ENCODE measurements at places on chromosomes 12 and 14.

DNA sequence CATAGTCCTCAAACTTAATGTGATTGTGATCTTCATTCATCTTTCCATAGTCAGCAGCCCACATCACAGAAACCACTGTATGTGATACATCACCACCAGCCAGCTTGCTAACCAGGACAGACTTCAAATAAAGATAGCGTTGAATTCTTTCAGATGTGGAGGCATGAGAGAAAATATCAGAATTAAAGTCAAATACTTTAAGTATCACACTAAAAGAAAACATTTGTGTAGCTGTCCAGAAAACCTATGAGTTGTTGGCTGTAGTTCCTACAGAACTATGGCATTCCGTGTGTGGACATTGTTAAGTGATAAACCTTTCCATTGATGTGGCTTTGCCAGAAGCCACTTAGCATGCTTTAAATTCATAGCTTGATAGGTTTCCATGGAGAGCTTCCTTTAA, 105.1 kb downstream of the LLPH start:
- H3K4me1 ChIP-seq, result no peaks in the 10 kb centered on the region
- H3K27me3 ChIP-seq, result peaks cover 12% of the 10 kb centered on the region
- no peak overlapping the region for H3K27ac ChIP-seq

DNA sequence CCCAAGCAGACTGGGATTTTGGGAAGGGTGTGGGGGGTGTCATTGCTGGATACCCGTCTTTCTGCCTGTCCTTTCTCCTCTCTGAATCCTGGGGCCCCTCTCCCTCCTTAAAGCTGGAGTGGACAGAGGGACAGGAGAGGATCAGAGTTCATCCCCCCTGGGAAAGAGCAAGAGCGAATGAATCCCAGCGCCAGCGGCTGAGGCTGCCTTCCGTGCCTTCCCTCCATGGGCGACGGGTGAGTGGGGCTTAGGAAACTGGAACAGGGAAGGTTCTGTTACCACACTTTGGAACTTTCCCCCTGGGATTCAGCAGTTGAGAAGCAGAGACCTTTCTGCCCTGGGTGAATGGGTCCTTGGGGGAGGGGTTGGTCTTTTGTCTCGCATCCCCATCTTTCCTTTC, 16.2 kb upstream of the RIN3 start:
- no peak overlapping the region for H3K27ac ChIP-seq
- H3K36me3 ChIP-seq, result no peaks in the 10 kb centered on the region
- DNase-seq, result no peak
- H3K4me1 ChIP-seq, result no peaks in the 10 kb centered on the region

DNA sequence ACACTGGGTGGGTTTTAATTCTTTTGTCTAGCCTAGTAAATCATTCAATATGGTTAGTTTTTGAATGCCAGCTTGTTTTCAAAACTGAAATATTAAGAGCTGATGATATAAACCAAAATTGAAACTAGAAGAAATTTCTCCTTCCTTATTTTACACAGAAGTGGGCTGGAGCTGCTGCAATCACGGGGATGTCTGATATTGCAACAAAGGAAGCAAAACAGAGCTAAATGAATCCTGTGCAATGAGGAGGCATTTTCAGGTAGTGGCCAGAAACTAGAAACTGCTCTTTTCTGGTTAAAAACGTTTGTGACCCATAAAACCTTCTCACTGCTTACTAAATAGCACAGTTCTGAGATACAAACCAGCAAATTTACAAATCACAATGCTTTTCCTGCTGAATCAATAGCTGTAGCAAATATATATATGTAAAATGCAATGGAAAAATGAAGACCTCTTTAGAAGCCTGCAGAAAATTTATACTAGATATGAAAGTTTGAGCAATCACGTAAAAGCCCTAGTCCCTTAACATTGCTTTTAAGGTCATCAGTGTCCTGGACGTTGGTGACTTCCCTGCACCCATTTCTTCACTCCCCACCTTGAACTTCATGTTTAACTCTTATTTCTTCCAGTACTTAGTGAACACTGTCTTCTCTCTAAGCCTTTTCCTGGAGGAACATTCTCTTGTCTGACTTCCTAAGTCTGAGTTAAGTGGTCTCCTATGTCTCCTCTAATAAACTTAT, 15.9 kb upstream of the LRRK2 start:
- H3K36me3 ChIP-seq, result no peaks in the 10 kb centered on the region
- H3K4me3 ChIP-seq, result no peak overlapping the region
- H3K27ac ChIP-seq, result no peak overlapping the region
- DNase-seq, result no peak
- no peaks in the 10 kb centered on the region for H3K4me1 ChIP-seq

DNA sequence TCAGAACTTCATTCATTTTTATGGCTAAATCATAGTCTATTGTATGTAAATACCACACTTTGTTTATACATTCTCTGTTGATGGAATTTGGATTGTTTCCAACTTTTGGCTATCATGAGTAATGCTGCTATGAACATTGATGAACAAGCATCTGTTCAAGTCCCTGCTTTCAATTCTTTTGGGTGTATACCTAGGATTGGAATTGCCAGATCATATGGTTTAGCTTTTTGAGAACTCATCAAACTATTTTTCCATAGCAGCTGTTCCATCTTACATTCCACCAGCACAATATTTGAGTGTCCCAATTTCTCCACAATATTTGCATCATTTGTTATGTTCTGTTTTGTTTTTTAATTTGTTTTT, 52.3 kb upstream of the CCND2 start:
- H3K27me3 ChIP-seq, result no peaks in the 10 kb centered on the region
- H3K4me1 ChIP-seq, result peaks cover 15% of the 10 kb centered on the region
- DNase-seq, result no peak
- no peak overlapping the region for H3K4me3 ChIP-seq
- no peak overlapping the region for H3K27ac ChIP-seq

- no peaks in the 10 kb centered on the region for H3K36me3 ChIP-seq
- H3K4me1 ChIP-seq, result peaks cover 31% of the 10 kb centered on the region
- DNase-seq, result peak; percentile 25
- H3K4me3 ChIP-seq, result no peak overlapping the region
Observed at GRCh38 chr12:109596418-109597244, 23.0 kb downstream of the MVK start.

DNA sequence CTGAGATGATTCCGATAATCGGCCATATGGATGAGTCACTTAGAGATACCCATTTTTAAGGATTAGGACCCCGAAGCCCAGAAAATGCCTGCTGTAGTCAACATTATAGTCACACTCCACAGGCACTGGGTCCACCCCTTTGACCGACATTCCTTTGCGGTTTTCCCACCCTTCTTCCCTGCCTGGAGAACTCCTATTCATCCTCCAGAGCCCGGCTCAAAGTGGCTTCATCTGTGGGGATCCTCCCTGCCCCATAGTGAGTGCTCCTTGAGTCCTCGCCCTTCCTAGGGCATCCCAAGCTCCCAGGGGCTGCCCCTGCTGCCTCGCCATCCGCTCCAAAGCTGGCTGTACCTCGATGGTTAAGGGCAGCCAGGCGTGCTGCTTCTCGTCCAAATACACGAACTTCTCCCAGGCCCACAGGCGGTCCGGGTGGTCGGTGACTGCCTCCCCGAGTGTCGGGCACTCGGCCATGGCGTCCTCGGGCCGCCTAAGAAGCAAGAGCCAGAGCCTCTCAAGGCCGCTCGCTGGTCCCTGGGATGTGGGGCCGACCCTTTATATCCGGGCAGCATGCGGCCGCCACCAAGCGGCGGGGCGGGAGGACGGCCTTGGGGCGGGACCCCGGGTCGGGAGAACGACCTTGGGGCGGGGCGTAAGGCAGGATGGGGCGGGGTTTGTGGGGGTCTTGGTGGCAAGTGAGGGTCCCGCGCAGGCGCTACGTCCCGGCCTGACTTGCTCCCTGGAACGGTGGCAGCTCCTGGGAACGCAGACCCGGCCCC, at the start of gene TCL1A:
Gene TCL1A (minus strand): TSS at position 530 of the 776 bp plus-strand sequence. CDS start 59 bp downstream, at position 471.
- no peaks in the 10 kb centered on the region for H3K36me3 ChIP-seq
- H3K4me1 ChIP-seq, result no peaks in the 10 kb centered on the region
- no peak for DNase-seq
- H3K4me3 ChIP-seq, result no peak within 1 kb of the TSS

GRCh38 chr12:111869671-111870070, 27.6 kb downstream of the MAPKAPK5 start:
- H3K4me1 ChIP-seq, result peaks cover 2% of the 10 kb centered on the region
- H3K36me3 ChIP-seq, result peaks cover 65% of the 10 kb centered on the region
- no peaks in the 10 kb centered on the region for H3K27me3 ChIP-seq
- DNase-seq, result no peak
- H3K27ac ChIP-seq, result no peak overlapping the region
- no peak overlapping the region for H3K4me3 ChIP-seq

DNA sequence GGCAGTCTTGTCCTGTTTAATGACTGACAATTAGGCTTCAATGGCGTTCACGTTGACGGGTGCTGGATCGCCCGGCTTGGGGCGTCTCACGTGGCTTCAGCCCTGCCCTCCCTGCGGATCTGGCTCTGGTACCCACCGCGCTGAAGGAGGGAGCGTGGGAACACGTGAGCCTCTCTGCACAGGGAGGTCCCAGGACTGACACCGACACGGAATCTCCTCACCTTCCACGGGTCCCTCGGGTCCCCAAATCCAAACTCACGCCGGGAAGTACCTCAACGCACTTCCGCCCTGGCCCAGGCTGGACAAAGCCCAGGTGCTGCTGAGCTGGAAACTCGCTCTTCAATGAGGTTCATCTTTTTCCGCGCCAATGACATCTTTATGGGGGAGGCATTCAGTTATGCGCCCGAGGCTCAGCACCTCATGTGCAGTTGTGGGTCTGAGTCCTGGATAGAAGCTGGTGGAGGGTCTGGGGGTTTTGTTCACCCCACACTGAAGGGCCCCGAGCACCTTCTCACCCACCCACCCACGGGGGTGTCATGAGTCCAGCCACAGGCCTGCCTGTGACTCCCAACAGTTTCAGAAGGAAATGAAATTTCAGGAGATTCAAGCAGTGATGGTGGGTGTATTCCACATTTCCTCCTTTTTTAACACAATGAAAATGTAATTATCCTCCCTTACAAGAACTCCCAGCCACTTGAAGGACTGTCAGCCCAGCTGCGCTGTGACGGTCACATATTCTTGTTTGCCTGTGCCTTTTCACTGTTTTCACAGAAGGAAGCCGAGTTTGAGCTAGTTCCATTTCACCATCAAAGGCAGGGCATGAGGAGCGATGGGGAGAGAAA, 251.7 kb upstream of the SFSWAP start:
- no peak overlapping the region for H3K27ac ChIP-seq
- no peak overlapping the region for H3K4me3 ChIP-seq
- H3K27me3 ChIP-seq, result peaks cover 9% of the 10 kb centered on the region
- H3K36me3 ChIP-seq, result no peaks in the 10 kb centered on the region

GRCh38 chr12:10170216-10170615, 1.7 kb downstream of the OLR1 start:
- H3K4me1 ChIP-seq, result no peaks in the 10 kb centered on the region
- no peak for DNase-seq
- H3K36me3 ChIP-seq, result no peaks in the 10 kb centered on the region
- no peak overlapping the region for H3K4me3 ChIP-seq
- H3K27ac ChIP-seq, result no peak overlapping the region
- H3K27me3 ChIP-seq, result peaks cover 12% of the 10 kb centered on the region

DNA sequence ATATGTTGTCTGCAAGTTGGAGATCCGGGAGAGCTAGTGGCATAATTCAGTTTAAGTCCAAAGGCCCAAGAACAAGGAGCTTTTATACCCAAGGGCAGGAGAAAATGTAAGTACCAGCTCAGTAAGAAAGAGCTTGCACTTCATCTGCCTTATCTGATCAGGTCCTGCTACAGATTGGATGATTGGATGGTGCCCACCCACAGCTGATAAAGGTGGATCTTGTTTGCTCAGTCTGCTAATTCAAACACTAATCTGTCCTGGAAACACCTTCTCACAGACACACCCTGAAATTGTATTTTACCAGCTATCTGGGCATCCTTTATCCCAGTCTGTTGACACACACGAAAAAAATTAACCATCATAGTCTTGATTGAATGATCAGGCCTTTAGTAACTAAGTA, 230.7 kb upstream of the SLC16A7 start:
- H3K36me3 ChIP-seq, result no peaks in the 10 kb centered on the region

DNA sequence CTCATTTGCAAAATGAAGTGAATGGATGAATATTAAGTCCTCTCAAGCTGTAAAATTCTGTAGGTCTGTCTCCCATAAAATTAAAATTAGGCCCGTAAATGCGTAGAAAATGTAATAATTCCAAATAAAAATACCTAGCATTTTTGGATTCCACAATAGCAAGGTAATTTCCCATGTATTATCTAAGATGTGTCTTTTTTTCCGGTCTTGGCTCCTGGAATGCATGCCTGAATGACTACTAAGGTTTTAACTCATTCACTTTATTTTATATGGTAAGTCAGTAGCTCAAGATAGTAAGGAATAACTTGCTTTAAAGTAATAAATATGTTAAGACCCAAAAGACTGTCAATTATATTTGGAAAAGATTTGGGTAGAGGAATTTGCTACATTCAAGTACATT, 11.1 kb downstream of the TXNRD1 start:
- DNase-seq, result no peak
- H3K4me1 ChIP-seq, result peaks cover 9% of the 10 kb centered on the region
- no peak overlapping the region for H3K27ac ChIP-seq
- H3K36me3 ChIP-seq, result peaks cover 2% of the 10 kb centered on the region

DNA sequence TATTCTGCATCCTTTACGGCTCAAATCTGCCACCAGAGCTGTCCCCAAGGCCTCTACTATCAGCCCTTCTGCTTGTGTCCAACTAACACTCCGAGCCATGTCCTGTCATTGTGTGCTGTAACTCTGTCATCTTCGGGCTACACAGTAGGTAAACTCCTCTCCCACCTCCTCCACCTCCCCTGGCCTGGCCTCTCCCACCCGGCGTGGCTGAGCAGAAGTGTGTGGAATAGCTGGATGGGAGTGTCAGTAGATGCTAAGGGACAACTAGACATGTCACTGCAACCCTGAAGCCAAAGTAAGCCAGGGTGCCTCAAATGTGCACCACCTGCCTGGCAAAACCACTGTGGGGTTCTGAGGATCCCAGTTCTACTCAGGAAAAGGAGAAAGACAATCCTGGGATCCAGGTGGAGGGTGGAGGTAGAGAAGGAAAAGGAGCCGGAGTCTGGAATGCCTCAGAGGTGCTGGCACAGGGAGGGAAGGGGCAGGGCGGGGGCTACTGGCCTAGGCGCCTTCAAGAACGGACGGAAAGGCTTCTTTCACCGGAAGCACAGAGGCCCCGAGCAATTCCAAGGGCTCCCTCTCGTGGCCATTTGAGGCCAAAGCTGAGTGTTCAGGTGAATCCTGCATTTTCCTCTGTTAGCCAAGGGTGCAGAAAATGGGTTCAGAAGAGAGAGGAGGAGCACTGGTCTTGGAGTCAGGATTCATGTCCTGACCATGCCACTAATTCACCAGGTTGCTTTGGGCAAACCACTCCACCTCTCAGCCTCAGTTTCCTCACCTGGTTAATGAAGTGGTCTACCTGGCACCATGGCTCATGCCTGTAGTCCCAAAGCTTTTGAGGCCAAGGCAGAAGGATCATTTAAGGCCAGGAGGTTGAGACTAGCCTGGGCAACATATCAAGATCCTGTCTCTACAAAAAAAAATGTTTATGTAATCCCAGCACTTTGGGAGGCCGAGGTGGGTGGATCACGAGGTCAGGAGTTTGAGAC, 20.5 kb upstream of the FAM181A start:
- peaks cover 3% of the 10 kb centered on the region for H3K27me3 ChIP-seq
- peaks cover 2% of the 10 kb centered on the region for H3K4me1 ChIP-seq
- peak; percentile 83 for DNase-seq
- H3K4me3 ChIP-seq, result no peak overlapping the region

Measured in activated CD4-positive, alpha-beta T cell treated with anti-CD3 and anti-CD28 coated beads for 36 hours (primary cell).